ENCODE measurements at places on chromosomes 16 and 17. TPM values are rescaled to one million over a fixed set of nuclear protein-coding genes. Genes with fewer than 3 reads are reported as not detected.

DNA sequence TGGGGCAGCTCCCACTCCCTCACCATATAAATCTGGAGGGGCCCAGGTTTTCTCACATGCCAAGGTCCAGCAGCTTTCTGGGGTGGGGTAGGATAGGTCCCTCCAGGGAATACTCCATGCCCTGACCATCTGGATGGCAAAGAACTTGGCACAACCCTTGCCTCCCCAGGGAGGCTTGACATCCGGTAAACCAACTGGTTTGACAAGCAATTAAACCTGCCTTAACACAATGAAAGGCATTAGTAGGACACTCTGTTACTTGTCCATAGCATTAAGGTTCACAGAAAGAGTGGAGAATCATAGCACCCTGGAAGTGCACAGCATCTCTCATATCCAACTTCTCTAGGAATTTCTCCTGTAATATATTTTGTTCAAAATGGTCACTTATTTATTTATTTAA lies 63.9 kb upstream of the MAF start:
- no peak for DNase-seq

- DNase-seq: no peak
Observed at GRCh38 chr16:68806422-68806821, 36.9 kb upstream of the TANGO6 start.

GRCh38 chr16:24841291-24841690 lies 4.5 kb upstream of the SLC5A11 start:
- no peak for DNase-seq

GRCh38 chr17:77315010-77315409 lies 174.2 kb downstream of the SEC14L1 start:
- DNase-seq: no peak

DNA sequence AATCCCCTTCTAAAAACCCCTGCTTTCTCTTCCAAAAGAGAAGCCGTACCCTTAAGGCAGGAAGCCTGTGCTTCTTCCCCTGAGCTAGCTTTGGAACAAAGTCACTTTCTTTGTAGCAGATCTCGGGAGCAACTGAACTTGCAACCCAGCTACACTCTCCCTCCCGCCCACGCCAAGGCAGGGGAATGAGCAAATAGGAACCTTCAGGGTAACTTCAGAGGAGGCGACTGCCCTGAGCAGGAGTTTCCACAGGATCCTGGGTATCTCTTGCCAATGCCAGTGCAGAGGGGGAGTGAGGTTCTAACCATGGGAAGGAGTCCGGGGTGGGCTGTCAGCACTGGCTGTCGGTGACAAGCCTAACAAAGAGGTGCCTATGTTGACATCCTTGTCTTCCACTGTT lies 5.9 kb upstream of the PIRT start:
- no peak for DNase-seq

DNA sequence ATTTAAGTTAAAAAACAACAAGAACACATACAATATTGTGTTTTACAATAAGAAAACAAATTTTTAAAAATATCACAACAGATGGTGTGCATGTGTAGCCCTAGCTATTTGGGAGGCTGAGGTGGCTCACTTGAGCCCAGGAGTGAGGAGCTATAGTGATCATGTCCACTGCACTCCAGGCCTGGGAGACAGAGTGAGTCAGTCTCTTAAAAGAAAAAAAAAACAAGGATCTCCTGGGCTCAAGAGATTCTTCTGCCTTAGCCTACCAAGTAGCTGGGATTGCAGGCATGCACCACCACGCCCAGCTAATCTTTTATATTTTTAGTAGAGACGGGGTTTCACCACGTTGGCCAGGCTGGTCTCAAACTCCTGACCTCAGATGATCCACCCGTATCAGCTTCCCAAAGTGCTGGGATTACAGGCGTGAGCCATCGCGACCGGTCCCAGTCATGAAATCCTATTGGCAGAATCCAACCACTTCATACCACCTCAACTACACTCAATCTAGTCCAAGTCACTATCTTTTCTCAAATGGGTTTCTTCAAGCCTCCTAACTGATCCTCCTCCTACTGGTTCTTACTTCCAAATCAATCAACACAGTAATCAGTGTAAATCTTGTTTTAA lies 55.0 kb downstream of the STH start:
- no peak for DNase-seq

Gene PTGES3L
- 0.20 TPM for total RNA-seq

Gene ACSM2A
- total RNA-seq: 21.7 TPM

Gene CPNE7
- 45.5 TPM for total RNA-seq
